ENCODE measurements at places on chromosomes 2 and 18.

DNA sequence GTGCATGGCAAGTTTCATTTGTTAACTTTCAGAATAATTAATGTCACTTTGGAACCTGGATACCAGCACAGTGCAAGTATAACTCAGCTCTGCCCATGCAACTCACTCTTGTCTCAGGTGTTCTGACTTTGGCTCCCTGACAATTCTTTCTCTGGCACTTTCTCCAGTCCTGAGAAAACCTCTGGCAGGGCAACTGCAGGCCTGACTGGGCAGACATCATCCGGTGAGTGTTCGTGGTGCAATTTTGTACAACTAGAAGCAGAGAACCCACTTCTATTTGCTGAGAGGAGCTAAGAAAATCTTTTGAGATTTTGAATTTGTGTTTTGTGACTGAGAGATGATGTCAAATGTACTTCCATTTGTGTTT is 143.0 kb downstream of the AQP4 start:
- no peaks in the 10 kb centered on the region for H3K36me3 ChIP-seq
- H3K4me3 ChIP-seq: no peak overlapping the region
- no peak overlapping the region for H3K27ac ChIP-seq
- no peak for DNase-seq
- H3K4me1 ChIP-seq: no peaks in the 10 kb centered on the region

DNA sequence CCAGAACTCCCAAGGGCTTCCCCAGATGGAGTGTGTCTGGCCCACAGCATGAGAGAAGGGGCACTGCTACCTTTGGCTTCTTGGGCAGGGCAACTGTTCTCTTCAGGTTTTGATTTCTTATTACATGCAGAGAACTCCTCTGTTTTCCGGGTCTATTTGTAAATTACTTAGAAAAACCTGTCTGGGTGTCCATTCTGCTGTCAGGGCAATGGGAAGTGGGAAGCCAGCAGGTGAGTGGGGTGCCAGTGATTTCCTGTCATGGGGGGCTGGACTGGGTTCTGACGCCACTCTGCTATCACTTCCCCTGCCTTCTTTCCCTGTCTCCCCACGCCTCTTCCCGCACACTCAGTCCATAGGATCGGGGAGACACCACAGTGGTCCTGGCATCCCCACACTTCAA is 58.0 kb upstream of the LGALSL start:
- H3K4me1 ChIP-seq: no peaks in the 10 kb centered on the region
- no peak overlapping the region for H3K27ac ChIP-seq
- no peaks in the 10 kb centered on the region for H3K36me3 ChIP-seq
- H3K27me3 ChIP-seq: no peaks in the 10 kb centered on the region
- no peak overlapping the region for H3K4me3 ChIP-seq
- DNase-seq: no peak

DNA sequence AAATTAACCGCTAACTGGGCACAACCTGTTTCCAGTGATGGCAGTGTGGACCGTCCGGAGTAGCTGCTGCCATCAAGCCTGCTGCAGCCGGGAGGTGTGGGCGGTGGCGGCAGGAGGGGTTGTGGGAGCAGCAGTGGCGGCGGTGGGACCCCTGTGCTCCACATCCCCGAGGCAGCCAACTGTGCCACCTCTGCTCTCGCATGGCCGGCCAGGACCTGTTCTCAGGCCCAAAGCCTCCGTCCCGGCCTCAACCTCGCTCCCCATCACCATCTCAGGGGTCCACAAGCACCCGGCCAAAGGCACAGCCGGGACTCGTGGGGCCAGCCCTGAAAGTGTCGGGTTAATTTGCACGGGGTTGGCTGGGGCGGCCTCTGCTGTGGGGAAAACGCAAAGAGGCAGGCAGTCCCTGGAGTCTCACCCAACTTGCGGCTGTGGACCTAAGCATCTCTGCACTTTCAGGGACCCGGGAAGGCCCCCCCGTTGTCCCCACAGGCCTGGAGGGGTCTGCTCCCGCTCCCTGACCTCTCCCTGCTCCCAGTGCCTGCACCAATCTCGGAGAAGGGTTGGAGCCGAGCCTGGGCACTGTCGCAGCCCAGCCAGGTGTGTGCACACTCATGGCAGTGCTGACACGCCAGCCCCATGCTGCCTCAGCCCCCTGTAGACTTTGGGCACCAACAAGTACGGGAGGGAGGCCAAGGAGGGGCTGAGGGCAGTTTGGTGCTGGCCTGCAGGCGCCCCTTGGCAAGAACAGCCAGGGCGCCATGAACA is 44.4 kb upstream of the PEX13 start:
- H3K27ac ChIP-seq: peak overlapping the region; percentile 85
- H3K36me3 ChIP-seq: no peaks in the 10 kb centered on the region
- H3K27me3 ChIP-seq: no peaks in the 10 kb centered on the region
- DNase-seq: no peak

GRCh38 chr2:79250656-79251055 is 91.1 kb upstream of the REG3A start:
- DNase-seq: no peak
- no peaks in the 10 kb centered on the region for H3K4me1 ChIP-seq
- H3K27me3 ChIP-seq: no peaks in the 10 kb centered on the region
- no peaks in the 10 kb centered on the region for H3K36me3 ChIP-seq

GRCh38 chr2:211879323-211879722 is 659.3 kb downstream of the ERBB4 start:
- H3K27ac ChIP-seq: no peak overlapping the region
- no peaks in the 10 kb centered on the region for H3K4me1 ChIP-seq
- H3K36me3 ChIP-seq: no peaks in the 10 kb centered on the region
- no peak for DNase-seq
- no peaks in the 10 kb centered on the region for H3K27me3 ChIP-seq

DNA sequence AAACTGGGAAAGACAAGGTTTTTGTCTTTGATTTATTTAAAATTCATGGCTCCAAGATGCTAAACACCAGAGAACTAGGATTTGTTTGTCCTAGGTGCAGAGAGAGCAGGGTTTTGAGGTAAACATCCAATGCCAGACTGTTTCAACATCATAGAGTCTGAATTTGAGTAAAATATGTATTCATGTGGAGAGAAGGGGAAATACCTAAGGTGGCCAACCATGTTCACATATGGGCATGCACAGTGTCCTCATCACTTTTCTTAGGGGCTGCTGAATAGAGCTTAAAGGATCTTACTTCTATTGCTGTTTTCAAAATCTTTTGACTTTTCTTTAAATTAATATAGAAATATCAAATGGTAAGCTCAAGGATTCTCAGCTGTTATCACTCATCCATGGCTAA is 287.0 kb upstream of the CCDC68 start:
- H3K36me3 ChIP-seq: peaks cover 65% of the 10 kb centered on the region
- no peaks in the 10 kb centered on the region for H3K27me3 ChIP-seq
- DNase-seq: no peak
- H3K4me1 ChIP-seq: peaks cover 48% of the 10 kb centered on the region
- H3K4me3 ChIP-seq: no peak overlapping the region

GRCh38 chr2:79612999-79613398 is 100.1 kb downstream of the CTNNA2 start:
- H3K4me3 ChIP-seq: no peak overlapping the region
- no peaks in the 10 kb centered on the region for H3K4me1 ChIP-seq
- no peak overlapping the region for H3K27ac ChIP-seq
- no peaks in the 10 kb centered on the region for H3K27me3 ChIP-seq

DNA sequence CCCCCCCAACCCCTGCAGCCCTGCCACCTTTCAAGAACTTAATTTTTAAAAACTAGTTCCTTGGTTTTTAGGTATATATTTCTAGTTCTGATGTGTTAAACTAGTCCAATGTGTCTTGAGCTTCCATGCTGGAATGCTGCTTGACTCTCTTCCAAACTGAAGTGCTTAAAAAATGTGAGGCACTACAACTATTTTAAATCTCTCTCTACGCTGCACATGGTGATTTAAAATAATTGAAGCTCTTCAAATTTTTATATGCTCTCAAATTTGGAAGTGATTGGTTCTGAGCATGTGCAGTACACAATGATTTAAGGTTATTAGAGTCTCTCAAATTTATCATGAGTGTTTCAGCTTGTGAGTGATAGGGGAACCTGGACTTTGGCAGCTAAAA is 192.6 kb upstream of the ZEB2 start:
- no peak overlapping the region for H3K4me3 ChIP-seq
- H3K27ac ChIP-seq: no peak overlapping the region
- H3K36me3 ChIP-seq: no peaks in the 10 kb centered on the region
- no peaks in the 10 kb centered on the region for H3K27me3 ChIP-seq
- H3K4me1 ChIP-seq: no peaks in the 10 kb centered on the region

DNA sequence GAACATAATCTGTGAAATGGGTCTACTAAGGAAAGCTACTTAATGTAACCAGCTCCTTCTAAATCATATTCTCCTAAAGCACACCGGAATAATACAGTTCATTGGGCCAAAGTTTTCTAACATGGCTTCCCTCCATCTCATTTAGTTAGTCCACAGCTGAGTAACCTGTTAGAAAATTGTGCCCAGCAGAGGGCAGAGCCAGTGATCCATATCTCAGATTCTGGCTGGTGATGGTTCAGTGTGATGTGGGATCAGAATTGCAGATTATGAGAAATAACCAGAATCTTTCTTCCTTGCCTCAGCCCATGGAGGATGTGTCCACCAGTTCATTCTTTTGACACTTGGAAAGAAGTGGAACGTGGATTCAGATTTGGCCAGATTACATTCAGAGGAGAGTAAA is 9.4 kb upstream of the CTLA4 start:
- no peaks in the 10 kb centered on the region for H3K4me1 ChIP-seq
- H3K27ac ChIP-seq: no peak overlapping the region
- H3K27me3 ChIP-seq: no peaks in the 10 kb centered on the region
- H3K4me3 ChIP-seq: no peak overlapping the region
- H3K36me3 ChIP-seq: no peaks in the 10 kb centered on the region

DNA sequence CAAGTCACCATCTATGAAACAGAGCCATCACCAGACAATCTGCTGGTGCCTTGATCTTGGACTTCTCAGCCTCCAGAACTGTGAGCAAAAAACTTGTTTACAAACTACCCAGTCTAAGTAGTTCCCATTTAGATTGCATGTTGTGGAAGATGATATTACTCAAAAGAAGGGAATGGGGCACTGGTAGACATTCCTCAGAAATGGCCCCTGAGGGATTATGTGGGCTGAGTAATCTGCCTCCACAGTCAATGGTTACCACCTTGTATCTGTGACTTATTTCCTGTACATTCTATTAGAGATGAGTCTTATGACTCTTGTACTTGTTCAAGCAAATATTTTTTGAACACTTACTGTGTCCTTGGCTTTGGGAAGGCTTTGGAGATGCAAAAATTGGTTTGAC is 160.4 kb downstream of the NUP35 start:
- no peaks in the 10 kb centered on the region for H3K4me1 ChIP-seq
- no peak overlapping the region for H3K4me3 ChIP-seq
- no peak for DNase-seq
- no peak overlapping the region for H3K27ac ChIP-seq

- no peak for DNase-seq
- no peaks in the 10 kb centered on the region for H3K36me3 ChIP-seq
- no peak overlapping the region for H3K4me3 ChIP-seq
- H3K4me1 ChIP-seq: no peaks in the 10 kb centered on the region
- no peaks in the 10 kb centered on the region for H3K27me3 ChIP-seq
- H3K27ac ChIP-seq: no peak overlapping the region
Measured at GRCh38 chr18:51739044-51739666, 541.7 kb upstream of the MEX3C start.

DNA sequence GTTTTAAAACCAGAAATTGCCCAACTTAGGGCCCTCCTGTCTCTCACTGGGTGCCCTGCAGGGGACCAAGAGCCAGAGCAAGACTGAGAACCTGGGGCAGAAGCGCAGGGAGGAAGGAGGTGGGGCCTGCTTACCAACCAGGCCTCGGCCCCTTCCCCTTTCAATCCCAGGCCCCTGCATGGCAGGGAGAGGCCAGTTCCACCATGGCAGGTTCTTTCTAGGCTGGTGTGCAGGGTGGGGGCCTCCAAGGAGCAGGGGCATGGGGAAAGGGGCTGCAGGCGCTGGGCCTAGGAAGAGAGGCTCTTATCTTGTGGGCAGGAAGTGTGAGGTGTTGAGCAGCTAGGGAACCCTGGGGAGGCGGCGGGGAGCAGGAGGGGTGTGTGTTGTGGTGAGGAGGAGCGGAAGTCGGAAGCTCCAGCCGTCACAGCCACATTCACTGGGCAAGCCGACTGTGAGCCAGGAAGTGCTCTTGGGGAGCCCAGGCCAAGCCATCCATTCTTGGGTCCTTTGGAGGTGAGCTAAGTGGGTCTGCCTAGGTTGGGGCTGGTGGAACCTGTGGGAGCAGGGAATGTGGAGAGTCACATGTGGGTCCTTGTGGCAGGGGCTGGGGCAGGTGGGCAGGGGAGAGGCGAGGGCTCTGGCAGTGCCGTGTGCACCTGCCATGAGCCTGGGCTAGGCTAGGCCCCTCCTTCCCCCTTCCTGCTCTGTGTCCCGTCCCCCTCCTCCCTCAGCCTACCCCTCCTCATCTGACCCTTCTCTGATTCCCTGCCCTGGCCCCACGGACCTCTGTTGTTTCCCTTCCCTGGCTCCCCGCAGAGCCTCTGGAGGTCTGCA is at the start of gene PSD4:
Gene PSD4 (plus strand): TSS at position 430 of the 834 bp plus-strand sequence. CDS start 8,486 bp downstream, outside the sequence.
- peak; percentile 83 for DNase-seq
- no peaks in the 10 kb centered on the region for H3K27me3 ChIP-seq
- H3K4me1 ChIP-seq: peaks cover 90% of the 10 kb centered on the region

DNA sequence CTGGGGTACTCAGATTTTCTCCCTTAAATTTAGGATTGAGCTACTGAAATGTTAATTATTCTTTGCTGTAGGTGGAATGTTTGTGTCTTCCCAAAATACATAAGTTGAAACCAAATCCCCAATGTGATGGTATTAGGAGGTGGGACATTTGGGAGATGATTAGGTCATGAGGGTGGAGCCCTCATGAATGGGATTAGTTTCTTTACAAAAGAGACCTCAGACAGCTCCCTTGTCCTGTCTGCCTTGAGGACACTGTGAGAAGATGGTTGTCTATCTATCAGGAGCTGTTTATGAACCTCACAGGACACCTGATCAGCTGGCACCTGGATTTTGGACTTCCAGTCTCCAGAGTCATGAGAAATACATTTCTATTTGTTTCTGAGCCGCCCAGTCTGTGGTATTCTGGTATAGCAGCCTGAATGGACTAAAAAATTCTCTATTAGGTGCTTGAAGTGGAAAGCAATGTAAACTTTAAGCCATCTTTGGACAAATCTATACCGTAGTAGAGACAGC is 99.2 kb upstream of the UXS1 start:
- H3K4me3 ChIP-seq: no peak overlapping the region
- no peak for DNase-seq
- no peak overlapping the region for H3K27ac ChIP-seq
- no peaks in the 10 kb centered on the region for H3K27me3 ChIP-seq
- H3K4me1 ChIP-seq: no peaks in the 10 kb centered on the region

- H3K27ac ChIP-seq: no peak overlapping the region
- H3K36me3 ChIP-seq: no peaks in the 10 kb centered on the region
- H3K27me3 ChIP-seq: no peaks in the 10 kb centered on the region
Measured at GRCh38 chr2:50066873-50067272, 912.6 kb upstream of the FSHR start.

DNA sequence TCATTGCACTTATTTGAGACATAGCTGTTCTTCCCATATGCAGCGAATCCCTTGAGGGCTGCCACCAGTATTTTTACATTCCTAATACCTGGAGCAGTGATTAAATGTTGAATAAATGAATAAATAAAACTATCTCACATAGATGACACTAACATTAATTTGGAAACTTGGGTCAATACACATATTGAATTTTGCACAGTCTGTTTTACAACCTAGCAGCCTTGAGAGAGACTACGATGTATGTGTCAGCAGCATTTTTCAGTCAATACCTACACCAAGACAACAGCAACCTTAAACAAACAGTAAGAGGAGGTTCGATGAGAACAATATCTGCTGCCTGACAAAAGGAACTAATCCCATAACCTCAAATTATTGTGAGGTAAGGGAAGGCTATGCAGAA is 53.4 kb downstream of the NBAS start:
- H3K4me3 ChIP-seq: no peak overlapping the region
- H3K36me3 ChIP-seq: peaks cover 36% of the 10 kb centered on the region
- no peak for DNase-seq
- no peaks in the 10 kb centered on the region for H3K4me1 ChIP-seq
- no peak overlapping the region for H3K27ac ChIP-seq
- no peaks in the 10 kb centered on the region for H3K27me3 ChIP-seq

All from B cell (primary cell).